Stimulated activated CD8-positive, alpha-beta memory T cell treated with anti-CD3 and anti-CD28 coated beads, Interleukin-4, amount 100 ng/mL, for 4 hours (primary cell): ENCODE measurements at places on chromosomes 7 and 10.

GRCh38 chr10:34475274-34475646, 339.8 kb downstream of the PARD3 start:
- no peak for DNase-seq

- DNase-seq, result no peak
These were observed 31.6 kb downstream of the TRIM8 start for GRCh38 chr10:102675666-102676533.

GRCh38 chr10:86064219-86064618, 302.4 kb downstream of the GRID1 start:
- no peak for DNase-seq

GRCh38 chr7:120278773-120279172, 5.8 kb downstream of the KCND2 start:
- DNase-seq, result no peak

GRCh38 chr7:299628-300027, 9.7 kb downstream of the FOXL3 start:
- no peak for DNase-seq
